T-cell (primary cell): ENCODE measurements at places on chromosomes 3 and 15.
A peak's percentile ranks its signal among the peaks of the same experiment; 100 is the strongest.

DNA sequence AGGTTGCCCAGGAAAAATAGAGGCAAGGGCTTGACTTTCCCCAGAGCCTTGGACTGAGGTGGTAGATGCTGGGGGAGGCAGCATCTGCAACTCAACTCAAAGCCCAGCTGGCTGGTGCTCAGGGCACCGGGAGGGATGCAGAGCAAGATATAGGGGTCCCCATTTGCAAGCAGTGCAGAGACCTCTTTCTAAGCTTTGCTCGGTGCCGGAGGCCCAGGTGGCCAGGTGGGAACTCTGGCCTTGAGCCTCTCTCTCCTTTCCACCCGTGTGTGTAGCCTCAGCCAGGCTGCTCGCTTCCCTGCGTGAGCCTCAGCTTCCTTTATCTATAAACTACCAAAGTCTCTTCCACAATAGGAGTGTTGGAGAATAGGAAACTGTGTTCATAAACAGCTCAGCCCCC, 36.5 kb downstream of the SLC6A6 start:
- DNase-seq: no peak

DNA sequence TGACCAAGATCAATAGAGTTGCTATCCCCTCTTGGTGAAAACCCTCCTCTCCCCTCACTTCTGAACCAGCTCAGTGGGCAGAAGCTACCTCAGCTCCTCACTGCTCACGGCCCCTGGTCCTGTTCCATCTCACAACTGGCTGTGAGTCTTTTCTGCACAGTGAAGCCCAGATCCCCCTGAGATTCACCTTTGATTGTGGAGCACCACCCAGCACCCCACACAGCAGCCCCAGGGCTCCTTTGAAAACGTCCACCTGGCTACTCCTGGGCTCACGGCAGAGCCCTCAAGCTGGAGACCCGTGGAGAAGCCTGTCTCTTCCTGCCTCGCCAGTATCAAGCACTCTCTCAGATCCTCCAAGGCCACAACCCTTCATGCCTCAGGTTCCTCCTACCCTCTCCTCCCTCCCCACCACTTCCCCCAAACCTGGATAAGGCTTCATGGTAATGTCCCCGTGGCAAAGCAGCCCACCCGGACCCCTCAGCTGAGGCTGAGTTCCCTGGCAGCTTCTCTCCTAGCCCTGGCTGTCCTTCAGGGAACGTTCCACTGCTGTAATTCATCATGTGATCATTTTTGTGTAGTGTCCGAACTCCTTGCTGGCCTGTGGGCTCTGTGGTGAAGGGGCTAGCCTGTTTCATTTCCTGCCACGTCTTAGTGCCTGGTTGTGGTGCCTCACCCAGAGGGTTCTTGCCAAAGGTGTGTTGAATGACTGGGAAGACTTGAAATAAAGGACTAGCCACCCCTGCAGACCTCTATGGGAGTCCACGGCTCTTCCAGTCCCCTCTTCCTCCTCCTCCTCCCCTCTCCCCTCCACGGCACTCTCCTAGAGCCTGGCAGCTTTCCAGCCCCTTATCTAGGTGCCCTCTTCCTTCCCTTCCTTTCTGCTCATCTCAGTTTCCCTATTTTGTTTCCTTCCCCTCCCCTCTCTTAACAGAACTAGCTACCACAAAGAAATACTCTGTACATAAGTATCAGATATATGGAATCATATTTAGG, 44.5 kb downstream of the KY start:
- no peak for DNase-seq

DNA sequence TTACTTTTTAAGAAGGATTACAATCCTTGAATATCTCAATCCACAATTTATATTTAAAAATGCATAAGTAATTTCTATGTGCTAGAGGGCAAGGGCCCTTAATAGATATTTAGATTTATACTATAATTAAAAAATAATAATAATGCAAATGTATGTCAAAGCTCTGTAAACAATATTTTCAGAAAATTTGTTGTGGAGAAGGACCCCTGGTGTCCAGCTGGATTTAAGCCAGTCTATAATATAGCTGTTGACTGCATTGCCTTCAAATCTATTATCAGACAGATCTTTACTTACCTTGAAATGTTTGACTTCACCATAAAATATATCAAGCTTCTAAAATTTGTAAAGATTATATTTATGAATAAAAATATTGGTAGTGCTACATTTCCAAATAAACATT, 65.6 kb downstream of the ZBTB20 start:
- no peak for DNase-seq

GRCh38 chr3:149332771-149333170, 665 bp downstream of the TM4SF18 start:
- no peak for DNase-seq

GRCh38 chr3:124860599-124860998, 26.6 kb downstream of the ITGB5 start:
- DNase-seq: no peak

GRCh38 chr15:70266412-70267121, 168.8 kb upstream of the TLE3 start:
- DNase-seq: no peak

DNA sequence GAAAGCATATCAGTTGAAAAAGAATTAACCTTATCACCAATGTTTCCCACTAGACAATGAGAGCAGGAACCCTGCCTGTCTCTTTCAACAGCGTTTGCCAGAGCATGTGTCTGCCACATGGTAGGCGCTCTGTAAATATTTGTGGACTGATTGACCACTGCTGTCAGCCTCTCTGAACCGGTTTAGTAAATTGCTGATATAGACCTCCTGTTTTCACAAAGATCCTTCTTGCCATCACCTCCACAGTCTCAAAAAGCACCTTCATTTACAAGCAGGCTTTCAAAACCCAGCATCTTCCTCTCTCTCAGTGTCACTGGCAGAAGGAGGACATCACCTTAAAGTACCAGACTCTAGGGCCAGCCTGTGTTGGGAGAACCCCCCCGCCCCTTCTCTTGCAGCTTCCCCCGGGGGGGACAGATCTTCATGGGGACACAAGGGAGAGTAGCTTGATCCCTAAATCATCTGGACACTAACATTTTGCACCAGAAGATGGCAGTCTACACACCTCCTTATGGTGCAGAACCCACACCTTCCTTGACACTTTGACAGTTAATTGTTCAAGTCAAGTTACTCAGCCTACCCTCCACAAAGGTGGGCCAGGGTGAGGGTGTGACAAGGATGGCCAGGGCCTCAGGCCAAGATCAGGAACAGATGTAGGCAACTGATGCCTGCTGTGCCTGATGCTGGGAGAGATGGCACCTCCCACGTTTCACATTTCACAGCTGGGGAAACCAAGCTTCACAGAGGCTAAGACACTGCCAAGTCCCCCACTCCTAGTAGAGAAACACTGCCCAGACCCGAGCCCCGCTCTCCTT, 37.8 kb upstream of the USP3 start:
- peak; percentile 46 for DNase-seq

- DNase-seq: no peak
Measured at GRCh38 chr15:92667970-92668485, 12.5 kb upstream of the FAM174B start.

- no peak for DNase-seq
Measured at GRCh38 chr3:37163262-37164015, 10.9 kb downstream of the LRRFIP2 start.

GRCh38 chr3:120129718-120130513, 35.7 kb upstream of the GSK3B start:
- no peak for DNase-seq

DNA sequence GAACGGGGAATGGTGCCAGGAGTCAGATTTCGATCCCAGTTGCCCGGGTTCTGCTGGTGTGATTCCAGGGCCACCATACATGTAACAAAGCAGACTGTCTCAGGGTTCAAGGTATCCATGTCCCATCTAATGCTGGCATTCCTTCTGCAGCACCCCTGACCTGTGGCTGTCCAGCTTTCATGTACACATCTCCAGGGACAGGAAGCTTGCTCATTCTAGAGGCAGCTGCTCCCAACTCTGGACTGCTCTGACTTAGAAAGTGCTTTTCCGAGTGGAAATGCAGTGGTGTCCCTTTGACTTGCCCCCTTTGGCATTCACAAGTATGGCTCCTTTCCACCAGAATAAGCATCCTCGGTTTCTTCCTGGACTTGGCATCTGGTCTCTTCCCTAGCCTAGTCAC, 30.9 kb downstream of the PML start:
- DNase-seq: no peak

DNA sequence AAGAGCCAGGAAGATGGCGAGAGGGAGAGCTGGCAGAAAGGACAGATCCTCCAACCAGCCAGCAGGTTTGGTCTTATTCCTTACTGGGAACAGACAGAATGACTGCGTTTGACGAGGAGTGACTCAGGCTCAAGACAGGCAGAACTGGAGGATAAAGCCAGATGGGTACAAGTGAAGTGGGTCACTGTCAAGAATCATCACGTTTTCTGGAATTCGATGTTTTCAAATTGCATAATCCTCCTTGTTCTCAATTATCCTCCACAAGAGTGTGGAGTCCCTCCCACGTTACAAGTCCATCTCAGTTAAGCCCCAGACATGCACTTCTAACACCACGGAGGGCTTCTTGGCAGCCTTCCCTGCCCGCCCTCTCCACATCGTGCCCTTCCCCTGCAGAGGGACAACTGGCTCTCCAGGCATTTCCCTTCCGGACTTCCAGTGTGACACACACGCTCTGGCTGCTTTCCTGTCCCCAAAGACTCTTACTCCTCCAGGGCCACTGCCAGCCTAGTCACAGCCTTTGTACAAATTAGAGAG, 183.1 kb downstream of the CHST2 start:
- no peak for DNase-seq

- no peak for DNase-seq
Measured at GRCh38 chr15:44593042-44593736, 56.2 kb downstream of the EIF3J start.

- DNase-seq: no peak
Measured at GRCh38 chr15:90550919-90551318, 21.2 kb downstream of the CRTC3 start.

- DNase-seq: no peak
Measured at GRCh38 chr15:41154412-41154811, 38.3 kb upstream of the INO80 start.

DNA sequence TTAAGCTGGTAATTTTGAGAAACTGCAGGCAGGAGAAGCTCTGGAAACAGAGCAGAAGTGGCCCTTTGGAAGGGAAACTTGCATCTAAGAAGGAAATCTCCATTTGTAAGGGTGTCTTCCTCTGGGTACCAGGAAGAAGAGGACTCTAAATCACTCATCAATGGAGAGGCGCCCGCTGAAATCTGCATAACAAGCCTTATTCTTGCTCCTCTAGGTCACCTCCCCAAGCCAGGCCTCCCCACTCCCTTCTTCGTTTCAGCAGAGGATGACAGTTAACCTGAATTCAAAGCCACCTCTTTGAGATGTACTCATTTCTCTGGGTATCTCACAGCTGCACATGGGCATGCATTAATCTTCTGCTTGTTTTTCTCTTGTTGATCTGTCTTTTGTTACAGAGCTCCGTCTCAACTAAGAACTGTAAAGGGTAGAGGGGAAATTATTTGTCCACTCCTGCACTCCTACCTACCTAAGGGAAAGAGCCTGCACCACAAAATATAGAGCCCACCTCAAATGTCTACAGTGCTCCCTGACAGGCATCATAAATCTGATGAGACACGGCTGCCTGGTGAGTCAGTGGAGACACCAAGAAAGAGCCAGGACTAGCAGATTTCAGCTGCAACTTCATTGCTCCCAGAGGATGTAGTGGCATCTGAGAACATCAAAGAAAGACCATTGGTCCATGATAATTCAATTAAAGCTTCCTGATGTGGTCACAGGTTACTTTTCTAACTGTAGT, 51.5 kb downstream of the GABRB3 start:
- no peak for DNase-seq

DNA sequence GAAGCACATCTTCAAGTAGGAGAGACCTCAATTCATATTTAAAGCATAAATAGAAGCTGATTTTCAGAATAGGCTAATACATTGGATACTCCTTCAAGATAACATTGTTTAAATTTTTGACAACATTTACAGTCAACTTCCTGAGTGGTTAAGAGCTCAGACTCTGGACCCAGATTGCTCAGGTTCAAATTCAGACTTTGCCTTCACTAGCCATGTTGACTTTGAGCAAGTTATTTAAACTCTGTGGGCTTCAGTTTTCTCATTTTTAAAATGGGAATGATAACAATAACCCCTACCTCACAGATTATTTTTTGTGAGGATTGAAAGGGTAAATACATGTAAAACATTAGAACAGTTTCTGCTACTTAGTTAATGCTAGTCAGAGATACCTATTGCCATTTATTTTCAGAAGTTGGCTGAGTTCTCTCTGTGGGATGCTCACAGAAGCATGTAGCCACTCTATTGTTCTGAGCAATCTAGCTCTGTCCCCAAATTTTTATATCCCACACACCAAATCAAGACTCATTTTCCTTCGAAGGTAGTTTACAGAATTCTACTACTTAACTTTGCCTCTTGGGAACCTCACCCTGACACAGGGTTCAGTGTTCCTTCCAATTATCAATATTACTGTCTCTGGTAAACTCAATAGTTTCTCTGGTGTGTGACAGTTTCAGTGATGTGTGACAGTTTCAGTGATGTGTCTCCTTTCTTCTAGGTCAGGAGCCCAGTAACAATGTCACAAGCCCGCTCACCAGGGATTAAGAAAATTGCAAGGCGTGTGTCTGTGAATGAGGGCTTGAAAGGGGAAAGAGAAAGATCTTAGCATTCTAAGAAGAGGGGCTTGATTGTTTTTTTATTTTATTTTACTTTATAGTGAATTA, 79.4 kb upstream of the OSTN start:
- no peak for DNase-seq

DNA sequence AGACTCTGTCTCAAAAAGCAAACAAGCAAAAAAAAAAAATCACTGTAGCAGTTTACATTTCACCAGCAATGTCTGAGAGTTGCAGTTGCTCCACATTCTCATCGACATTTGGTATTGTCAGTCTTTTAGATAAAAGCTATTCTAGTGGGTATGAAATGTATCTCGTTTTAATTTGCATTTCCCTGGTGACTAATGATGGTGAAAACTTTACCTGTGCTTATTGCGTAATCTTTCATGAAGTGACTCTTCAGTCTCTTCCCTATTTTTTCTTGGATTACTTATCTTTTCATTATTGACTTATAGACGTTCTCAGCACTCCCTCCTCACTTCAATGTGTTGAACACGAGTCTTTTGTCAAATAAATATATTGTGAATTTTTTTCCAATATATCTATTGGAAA, 37.2 kb upstream of the CLSTN2 start:
- DNase-seq: no peak

DNA sequence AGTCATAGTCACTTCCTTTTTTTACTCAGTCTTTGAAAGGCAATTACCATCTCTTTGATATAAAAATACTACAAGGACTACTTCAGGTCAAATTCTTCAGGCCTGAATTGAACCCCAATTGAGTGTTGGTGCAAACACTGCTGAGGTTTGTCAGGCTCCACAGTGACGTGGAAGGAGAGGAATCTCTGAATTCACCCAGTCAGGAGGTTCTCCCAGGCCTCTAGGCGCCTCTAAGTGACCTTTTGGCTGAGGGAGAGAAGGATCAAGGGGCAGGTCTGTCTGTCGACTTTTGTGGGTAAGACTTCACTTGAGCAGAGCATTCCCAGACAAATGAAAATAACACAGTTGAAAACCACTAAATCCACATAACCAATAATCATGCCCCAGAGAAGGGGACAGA, 227.6 kb upstream of the CHRNA7 start:
- DNase-seq: no peak
